Osteoblast (primary cell): ENCODE measurements at places on chromosomes 5 and 9.
A peak's percentile ranks its signal among the peaks of the same experiment; 100 is the strongest.

GRCh38 chr9:76650692-76651091 is 113.5 kb upstream of the PCA3 start:
- H3K4me1 ChIP-seq, result peaks cover 57% of the 10 kb centered on the region
- peak overlapping the region; percentile 8 for H3K27ac ChIP-seq
- no peak for DNase-seq
- H3K27me3 ChIP-seq, result no peaks in the 10 kb centered on the region
- no peak overlapping the region for H3K4me3 ChIP-seq

DNA sequence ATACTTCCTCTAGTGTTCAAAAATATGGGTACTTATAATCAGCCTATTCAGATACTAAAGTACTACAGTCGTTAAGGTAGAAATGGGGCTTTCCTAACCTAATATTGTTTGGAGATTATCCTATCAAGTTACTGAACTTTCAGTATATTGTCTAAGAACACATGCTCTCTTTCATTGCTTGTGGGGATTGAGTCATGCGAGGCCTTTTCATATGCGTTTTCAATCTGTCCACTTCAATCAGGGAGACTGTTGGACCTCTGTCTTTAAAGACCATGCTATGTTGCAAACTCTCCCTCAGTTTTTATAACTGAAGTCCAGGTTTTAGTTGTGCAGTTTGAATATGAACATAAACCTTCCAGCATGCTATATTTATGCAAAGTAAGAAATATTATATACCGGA is 15.0 kb downstream of the PRR16 start:
- H3K4me3 ChIP-seq, result no peak overlapping the region
- H3K4me1 ChIP-seq, result peaks cover 16% of the 10 kb centered on the region
- no peaks in the 10 kb centered on the region for H3K27me3 ChIP-seq
- no peak overlapping the region for H3K27ac ChIP-seq

GRCh38 chr9:125659201-125659840 is 47.7 kb downstream of the MAPKAP1 start:
- no peak overlapping the region for H3K4me3 ChIP-seq
- no peaks in the 10 kb centered on the region for H3K27me3 ChIP-seq
- DNase-seq, result no peak
- H3K4me1 ChIP-seq, result peaks cover 47% of the 10 kb centered on the region
- no peaks in the 10 kb centered on the region for H3K36me3 ChIP-seq

DNA sequence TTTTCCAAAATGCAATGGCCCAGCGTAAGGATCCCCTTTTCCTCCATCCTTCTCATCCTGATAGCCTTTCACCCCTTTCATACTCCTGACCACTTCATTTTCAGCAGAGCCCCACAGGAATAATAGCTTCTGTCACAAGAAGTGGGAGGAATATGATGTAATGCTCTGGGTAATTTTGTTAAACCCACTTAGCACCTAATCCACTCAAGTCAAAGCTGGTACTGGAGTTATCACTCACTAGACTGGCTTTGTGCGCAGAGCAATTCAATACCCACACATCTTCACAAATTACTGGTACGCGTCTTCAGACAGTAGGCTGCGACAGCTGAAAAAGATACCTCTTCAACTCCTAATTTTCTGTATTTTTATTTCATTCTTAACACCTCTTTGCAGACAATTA is 2232.8 kb upstream of the WWC1 start:
- no peaks in the 10 kb centered on the region for H3K4me1 ChIP-seq
- no peaks in the 10 kb centered on the region for H3K36me3 ChIP-seq
- no peak overlapping the region for H3K27ac ChIP-seq

- peaks cover 28% of the 10 kb centered on the region for H3K4me1 ChIP-seq
- no peak overlapping the region for H3K27ac ChIP-seq
- H3K36me3 ChIP-seq, result no peaks in the 10 kb centered on the region
- DNase-seq, result no peak
- H3K4me3 ChIP-seq, result no peak overlapping the region
- no peaks in the 10 kb centered on the region for H3K27me3 ChIP-seq
Observed at GRCh38 chr9:19998153-19998552, 209.3 kb upstream of the SLC24A2 start.

- H3K36me3 ChIP-seq, result no peaks in the 10 kb centered on the region
- H3K4me3 ChIP-seq, result peak overlapping the region; percentile 2
- peaks cover 15% of the 10 kb centered on the region for H3K4me1 ChIP-seq
- DNase-seq, result peak; percentile 88
- peak overlapping the region; percentile 80 for H3K27ac ChIP-seq
- no peaks in the 10 kb centered on the region for H3K27me3 ChIP-seq
Observed at GRCh38 chr5:94793113-94793815, 174.8 kb downstream of the SLF1 start.

- no peak overlapping the region for H3K27ac ChIP-seq
- H3K36me3 ChIP-seq, result no peaks in the 10 kb centered on the region
- H3K4me3 ChIP-seq, result no peak overlapping the region
- peaks cover 43% of the 10 kb centered on the region for H3K27me3 ChIP-seq
Observed at GRCh38 chr9:37729499-37729898, 24.1 kb upstream of the TRMT10B start.

GRCh38 chr9:98964911-98965336 is 21.2 kb downstream of the COL15A1 start:
- H3K36me3 ChIP-seq, result no peaks in the 10 kb centered on the region
- H3K27me3 ChIP-seq, result peaks cover 42% of the 10 kb centered on the region
- H3K27ac ChIP-seq, result no peak overlapping the region
- no peak overlapping the region for H3K4me3 ChIP-seq
- H3K4me1 ChIP-seq, result peaks cover 7% of the 10 kb centered on the region
- no peak for DNase-seq

GRCh38 chr9:114484854-114485443 is 20.3 kb downstream of the WHRN start:
- peak; percentile 91 for DNase-seq
- no peaks in the 10 kb centered on the region for H3K36me3 ChIP-seq
- peaks cover 5% of the 10 kb centered on the region for H3K27me3 ChIP-seq
- no peak overlapping the region for H3K4me3 ChIP-seq
- peaks cover 5% of the 10 kb centered on the region for H3K4me1 ChIP-seq
- H3K27ac ChIP-seq, result no peak overlapping the region

- DNase-seq, result no peak
- no peak overlapping the region for H3K4me3 ChIP-seq
- H3K36me3 ChIP-seq, result peaks cover 33% of the 10 kb centered on the region
- no peaks in the 10 kb centered on the region for H3K27me3 ChIP-seq
Observed at GRCh38 chr5:132591145-132591544, 34.4 kb downstream of the RAD50 start.

DNA sequence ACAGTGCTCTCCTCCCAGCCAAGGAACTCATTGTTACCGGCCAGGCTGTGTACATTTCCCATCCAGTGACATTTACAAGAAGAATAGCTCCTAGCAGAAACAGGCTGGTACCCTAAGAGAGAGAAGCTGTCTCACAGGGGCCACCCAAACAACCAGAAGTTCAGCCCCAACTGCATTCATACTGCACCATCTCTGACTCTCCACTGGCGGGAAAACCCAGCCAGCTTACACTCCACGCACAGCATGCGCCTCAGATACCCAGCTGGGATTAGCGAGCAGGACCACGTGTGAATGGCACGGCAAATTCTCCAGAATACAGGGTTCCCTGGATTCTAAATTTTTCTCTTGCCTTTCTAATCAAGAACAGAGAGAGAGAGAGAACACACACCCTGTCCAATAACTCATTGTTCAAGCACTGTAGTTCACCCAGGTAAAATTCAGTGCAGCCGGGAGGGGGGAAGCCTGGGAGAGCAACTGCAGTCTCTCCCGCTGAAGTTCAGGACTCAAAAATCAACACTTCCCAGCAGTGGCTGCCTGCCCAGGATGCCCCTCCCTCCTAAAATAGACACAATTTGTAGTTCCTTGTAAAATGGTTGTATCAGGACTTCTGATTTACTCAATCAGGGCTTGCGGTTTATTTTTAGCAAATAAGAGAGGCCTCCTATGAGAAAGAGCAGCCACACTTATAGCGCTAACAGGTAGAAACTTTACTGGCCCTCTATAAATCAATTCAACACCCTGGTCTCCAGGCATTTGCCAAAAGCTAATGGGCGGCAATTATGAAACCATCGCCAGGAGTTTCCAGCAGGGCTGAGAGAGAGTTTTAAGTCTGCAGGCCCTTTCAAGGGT is 2.2 kb downstream of the COL23A1 start:
- H3K4me1 ChIP-seq, result peaks cover 5% of the 10 kb centered on the region
- no peaks in the 10 kb centered on the region for H3K36me3 ChIP-seq
- peaks cover 34% of the 10 kb centered on the region for H3K27me3 ChIP-seq
- DNase-seq, result no peak
- H3K4me3 ChIP-seq, result no peak overlapping the region
